ENCODE measurements at places on chromosomes 5 and 9.

DNA sequence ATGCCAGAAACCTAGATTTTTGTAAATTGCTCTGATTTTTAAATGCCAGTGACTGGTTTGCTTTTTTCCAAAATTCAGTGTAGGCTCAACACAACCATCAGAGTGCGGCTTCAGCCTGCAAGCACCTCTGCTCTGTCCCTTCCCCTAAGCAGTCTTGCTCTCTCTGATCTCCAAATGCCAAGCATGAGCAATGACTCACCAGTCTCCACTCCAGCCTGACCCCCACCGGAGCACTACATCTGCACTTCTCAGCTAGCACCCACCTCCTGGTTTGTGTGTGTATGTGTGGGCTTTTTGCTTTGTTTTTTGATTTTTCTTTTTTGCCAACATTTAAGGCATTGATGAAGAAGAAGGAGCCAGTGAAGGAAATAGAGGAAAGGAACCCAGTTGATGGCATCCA lies 61.4 kb upstream of the ADRA1B start:
- DNase-seq, result no peak

GRCh38 chr5:160356550-160357347 lies 13.7 kb downstream of the C1QTNF2 start:
- DNase-seq, result no peak

DNA sequence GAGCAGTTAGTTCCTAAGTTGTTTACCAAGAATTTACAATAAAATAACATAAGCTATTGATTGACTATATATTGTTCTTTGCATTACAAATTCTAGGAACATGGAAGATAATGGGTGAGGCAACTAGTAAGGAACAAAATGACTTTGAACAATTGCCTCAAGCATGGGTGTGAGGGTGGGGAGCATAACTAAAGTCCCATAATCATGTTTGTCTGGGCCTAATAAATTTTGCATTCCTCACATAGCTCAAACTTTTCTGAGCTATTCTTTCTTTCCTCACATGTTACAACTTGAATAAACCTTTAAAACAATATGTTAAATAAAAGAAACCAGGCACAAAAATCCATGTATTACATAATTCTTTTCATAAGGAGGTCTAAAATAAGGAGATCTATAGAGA lies 1066.1 kb downstream of the NR2F1-AS1 start:
- no peak for DNase-seq

DNA sequence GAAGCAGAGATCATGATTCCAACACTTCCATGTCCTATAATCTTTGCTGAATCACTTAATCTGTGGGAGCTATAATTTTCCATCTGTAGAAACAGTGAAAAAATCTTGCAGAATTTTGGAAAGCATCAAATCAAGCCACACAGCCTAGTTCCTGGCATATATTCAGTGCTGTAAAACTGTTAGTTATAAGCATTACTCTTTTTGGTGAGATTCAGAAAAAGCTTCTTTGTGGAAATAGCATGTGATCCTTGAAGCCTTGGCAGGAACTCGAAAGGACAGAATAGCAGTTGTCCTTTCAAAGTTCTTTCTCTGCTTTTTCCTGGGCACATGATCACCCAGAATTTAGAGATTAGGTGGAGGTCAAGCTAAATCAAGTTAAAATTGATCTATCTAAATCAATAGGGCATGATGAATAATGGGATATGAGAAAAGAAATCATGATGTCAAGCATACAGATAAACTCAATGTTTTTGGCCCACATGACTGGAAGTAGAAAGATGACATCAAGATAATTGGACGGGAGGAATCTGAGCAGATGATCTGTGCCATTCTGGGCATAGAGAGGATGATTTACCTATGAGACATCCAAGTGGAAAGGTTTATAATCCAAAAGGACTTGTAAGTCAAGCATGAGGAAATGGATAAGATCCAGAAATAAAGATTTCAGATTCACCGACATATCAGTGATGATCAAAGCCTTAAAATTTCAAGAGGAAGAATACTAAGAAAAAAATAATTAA lies 73.1 kb downstream of the TMEM232 start:
- no peak for DNase-seq

DNA sequence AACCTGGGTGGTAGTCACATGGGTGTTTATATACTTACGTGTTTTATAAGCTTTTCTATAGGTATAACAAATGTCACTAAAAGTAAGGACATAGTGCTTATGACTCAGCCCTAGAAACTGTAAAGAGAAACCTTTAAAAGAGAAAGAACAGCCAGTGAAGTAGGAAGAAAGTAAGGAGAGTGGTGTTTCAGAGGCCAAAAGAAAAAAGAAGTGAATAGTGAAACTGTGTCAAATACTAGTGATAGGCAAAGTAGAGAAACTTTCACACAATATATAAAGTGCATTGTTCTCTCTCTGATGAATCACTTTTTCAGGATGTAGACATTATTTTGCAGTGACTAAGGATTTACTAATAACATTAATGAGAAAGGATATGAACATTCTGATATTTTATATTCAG lies 74.2 kb upstream of the SUSD1 start:
- no peak for DNase-seq

GRCh38 chr9:126341902-126342301 lies 15.3 kb downstream of the MVB12B start:
- no peak for DNase-seq

GRCh38 chr5:173296737-173297676 lies 31.2 kb downstream of the STC2 start:
- no peak for DNase-seq

GRCh38 chr5:52007230-52007858 lies 624.1 kb downstream of the ISL1 start:
- DNase-seq, result peak; percentile 1

DNA sequence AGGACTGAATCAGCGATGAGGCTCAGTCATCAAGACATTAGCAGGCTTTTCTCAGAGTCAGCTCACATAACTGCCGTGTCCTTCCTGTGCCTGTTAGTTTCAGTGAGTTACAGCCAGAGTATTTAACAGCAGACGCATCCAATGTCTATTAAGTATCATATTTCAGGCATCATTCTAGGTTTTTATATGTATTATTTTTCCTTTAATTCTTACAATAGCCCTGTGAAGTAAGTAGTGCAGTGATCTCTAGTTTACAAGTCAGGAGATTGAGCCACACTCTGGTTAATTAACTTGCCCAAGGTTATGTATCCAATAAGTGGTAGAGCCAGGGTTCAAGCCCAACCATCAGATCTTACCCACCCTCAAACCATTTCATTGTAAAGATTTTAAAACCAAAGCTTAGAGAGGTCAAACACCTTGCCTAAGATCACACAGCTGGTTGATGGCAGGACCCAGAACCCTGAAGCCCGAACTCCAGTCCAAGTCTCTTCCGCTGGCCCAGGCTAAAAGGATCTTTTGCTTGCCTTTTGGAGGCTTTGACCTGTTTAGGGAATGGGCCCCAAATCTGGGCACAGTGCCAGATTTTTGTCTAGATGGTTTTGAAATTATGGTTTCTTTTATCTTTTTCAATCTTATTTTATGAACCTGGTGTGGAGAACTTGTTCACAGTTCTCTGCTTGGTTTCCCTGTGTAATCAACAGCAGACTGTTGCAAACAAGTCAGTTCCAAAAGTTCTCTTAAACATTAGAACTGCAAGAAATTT lies 261.2 kb upstream of the CLINT1 start:
- no peak for DNase-seq

DNA sequence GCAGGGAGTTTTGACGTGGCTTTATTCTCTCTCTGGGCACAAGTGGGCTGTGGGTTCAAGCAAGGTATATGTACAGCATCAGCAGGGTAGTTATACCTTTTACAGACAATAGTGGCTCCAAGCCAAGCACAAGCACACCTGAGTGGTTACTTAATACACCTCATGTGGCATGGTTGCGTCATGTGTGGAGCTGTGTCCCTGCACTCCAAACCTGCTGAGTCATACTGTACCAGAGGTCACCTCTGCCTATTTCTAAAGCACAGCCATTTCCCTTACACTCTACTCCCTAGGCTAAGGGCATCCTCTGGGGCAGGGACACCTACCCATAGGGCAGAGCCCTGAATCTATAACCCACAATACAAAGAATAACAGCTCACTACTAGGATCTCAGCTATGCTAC lies 147.3 kb downstream of the OSTF1 start:
- no peak for DNase-seq

- no peak for DNase-seq
Measured at GRCh38 chr5:176700239-176700847, 53.1 kb downstream of the TSPAN17 start.

- DNase-seq, result no peak
Measured at GRCh38 chr5:18397371-18397770, 763.1 kb downstream of the TAF11L14 start.

DNA sequence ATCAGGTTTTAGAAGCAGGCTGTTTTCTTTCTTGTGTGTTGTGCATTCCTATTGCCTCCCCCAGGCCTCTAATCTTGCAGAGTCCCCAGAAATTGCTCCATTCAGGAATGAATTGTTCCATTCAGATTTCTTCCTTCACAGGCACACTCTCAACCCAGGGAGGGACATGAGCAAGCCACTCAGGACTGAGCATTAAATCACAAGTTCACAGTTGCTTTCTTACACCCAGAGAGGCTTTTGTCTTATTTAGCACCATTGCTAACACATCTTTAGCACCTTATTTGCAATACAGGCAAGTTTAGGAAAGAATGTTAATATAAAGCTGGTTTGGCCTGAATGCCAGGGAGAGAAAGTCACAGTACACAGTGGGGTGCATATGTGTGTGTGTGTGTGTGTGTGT lies 221.4 kb downstream of the RAB3C start:
- DNase-seq, result no peak

GRCh38 chr5:170438581-170438980 lies 49.4 kb upstream of the KCNMB1 start:
- DNase-seq, result no peak

DNA sequence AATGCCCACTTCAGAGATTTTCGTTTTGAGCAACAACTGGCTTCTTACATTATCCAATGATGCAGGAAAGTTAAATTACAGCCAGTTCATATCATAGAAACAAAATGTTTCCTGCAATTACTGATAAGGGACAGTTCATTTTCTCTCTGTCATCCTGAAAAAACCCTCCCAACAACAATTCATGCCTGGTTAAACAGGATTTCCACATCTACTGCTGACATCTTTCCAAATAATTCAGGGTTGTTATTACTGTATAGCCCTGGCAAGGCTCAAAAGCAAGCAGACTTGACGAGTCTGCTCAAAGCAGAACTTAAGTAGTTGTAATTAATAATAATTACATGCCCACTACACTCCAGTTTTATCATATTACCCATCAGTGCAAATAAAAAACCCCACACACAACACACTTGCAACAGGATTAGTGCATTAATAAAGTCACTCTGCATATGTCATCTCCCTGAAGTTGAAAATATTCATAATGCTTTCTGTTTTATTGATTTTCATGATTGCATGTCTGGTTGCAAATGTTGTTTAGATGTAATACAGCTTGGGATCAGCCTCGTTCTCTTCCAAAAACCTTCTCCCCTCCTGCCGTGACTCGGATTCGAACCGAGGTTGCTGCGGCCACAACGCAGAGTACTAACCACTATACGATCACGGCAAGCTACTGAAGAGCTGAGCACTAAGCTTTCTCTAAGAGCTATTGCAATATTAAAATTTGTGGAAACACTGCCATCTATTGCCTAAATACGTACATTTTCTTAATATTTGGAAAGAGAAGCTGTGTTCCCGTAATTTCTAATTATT lies 119.6 kb upstream of the NFIB start:
- no peak for DNase-seq

DNA sequence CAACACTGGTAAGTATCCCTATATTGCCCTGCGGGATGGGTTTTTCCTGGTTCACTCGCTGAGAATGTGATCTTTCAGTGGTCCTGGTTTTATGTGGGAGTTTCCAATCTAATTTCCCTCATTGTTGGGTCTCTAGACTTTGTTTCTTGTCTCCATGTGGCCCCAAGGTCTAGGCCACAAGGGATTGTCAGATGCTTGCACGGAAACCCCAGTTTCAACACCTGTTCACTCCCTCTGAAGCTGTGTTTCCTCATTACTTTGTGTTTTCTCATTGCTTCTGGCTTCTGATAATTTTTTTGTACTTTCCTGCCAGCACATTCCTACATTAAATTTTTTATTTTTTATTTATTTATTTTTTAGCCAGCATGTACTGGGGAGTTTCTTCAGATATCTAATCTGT lies 191.5 kb downstream of the TTLL11 start:
- no peak for DNase-seq

- no peak for DNase-seq
Measured at GRCh38 chr9:109751253-109751652, 28.7 kb upstream of the PALM2AKAP2 start.

DNA sequence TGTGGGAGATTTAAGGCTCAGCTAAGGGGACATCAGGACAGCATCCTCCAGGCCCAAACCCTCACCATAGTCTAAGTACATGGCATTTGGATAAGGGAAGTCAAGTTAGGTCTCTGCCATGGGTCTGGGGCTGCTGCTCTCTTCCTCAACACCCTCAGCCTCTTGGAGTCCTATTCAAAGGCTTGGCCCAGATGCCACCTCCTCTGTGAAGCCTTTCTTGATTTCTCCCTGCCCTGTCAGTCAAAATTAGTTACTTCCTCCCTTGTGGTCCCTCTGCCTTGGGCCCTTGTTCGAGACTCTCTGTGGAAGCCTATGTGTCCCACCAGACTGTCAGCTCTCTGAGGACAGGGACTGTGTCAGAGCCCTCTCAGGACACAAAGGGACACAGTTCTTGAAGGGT lies 17.7 kb upstream of the DAB2IP start:
- DNase-seq, result no peak

DNA sequence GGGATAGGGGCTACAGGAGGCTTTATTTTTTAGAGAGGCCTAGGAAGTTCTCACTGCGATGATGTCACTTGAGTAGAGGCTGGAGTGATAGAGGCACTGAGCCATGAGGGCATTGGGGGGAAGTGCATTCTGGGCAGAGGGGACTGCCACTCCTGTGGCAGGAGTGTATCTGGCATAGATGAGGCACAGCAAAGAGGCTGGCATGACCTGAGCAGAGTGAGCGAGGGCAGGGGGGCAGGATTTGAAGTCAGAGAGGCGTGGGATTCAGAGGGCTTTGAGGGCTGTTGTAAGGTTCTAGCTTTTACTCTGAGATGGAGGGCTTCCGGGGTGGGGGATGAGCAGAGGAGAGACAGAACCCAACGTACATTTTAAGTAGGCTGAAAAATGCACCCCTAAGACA lies 91.9 kb upstream of the SH3PXD2B start:
- DNase-seq, result no peak

GRCh38 chr5:130706696-130707095 lies 458.4 kb downstream of the HINT1 start:
- no peak for DNase-seq

- DNase-seq, result no peak
Measured at GRCh38 chr9:99073985-99074901, 30.7 kb upstream of the TGFBR1 start.

- no peak for DNase-seq
Measured at GRCh38 chr5:7851617-7852289, 820 bp upstream of the CFAP90 start.

GRCh38 chr5:100760688-100761087 lies 142.4 kb downstream of the ST8SIA4 start:
- no peak for DNase-seq

DNA sequence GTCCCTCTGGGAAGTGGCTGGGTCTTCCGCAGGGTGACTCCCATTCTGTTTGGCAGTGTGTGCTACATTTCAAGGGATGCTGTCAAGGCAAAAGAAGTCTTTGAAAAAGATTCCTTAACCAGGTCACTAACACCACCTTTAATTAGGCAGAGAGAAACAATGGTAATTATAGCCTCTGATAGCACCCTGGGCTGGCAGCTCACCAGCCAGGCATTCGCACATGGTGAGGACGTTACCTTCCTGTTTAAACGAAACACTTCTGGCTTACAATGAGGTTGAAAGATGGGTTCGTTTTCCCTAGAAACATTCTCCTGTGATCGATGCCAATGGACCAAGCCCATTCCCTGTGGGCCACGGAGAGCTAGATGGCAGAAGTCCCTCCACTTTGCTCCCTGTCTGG lies 230.1 kb upstream of the PANK3 start:
- DNase-seq, result no peak

Data from kidney epithelial cell (primary cell).